ENCODE measurements at places on chromosomes 6 and 20.

DNA sequence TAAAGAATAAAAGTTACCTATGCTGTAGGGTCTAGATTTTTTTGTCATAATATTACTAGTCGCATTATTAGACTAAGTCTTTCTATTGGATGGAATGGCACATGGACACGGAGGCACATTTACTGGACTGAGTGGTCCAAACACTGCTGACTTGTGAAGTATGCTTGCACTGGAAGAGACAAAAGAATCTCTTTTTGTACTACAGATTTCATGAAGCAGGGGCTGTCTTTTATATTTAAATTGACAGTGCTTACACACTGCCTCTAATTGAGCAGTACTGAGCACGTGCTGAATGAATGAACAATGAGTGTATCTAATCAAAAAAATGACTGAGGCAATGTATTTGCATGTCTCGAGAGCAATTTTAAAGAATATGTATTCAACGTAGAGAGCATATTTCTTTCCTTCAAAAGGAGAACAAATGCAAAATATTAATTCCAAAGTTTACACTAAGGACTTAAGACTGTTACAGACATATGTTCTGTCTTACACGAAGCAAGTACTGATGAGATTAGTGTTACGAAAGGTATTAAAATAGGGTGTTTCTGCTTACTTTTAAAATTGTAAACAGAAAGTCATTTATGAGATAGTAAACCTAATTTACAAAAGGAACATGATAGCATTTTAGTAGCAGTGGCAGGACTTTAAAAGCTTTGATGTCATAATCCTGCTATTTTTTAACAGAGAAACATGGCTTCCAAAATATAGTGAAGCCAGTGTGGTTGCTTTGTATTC is 8.3 kb downstream of the ELOVL2 start:
- no peak for DNase-seq

GRCh38 chr6:161947371-161947770 is 673.5 kb upstream of the AGPAT4 start:
- no peak for DNase-seq

- DNase-seq: no peak
Observed at GRCh38 chr6:27874016-27874415, 38.2 kb downstream of the OR2B2 start.

GRCh38 chr6:17125407-17125806 is 23.6 kb downstream of the STMND1 start:
- DNase-seq: no peak

DNA sequence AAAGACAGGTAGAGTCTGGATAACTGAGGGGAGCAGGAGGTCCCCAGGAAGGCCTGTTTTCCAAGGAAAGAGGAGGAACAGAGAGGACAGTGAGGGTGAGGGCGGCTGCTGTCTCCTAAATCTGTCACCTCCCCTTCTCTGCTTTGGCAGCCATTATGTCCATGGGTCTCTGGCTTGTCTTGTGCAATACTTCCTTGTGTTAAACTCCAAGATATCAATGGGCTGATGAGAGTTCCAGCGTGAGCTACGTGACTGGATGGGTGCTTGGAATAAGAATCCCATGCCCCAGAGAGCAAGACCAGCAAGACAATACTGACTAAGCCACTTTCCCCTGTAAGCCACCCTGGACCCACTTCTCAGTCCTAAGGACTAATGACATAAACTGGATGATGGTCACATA is 26.3 kb upstream of the DNAAF9 start:
- DNase-seq: no peak

GRCh38 chr6:33414592-33415271 is 3.2 kb downstream of the CUTA start:
- no peak for DNase-seq

- peak; percentile 10 for DNase-seq
Observed at GRCh38 chr6:88004707-88005106, 42.9 kb upstream of the SPACA1 start.

DNA sequence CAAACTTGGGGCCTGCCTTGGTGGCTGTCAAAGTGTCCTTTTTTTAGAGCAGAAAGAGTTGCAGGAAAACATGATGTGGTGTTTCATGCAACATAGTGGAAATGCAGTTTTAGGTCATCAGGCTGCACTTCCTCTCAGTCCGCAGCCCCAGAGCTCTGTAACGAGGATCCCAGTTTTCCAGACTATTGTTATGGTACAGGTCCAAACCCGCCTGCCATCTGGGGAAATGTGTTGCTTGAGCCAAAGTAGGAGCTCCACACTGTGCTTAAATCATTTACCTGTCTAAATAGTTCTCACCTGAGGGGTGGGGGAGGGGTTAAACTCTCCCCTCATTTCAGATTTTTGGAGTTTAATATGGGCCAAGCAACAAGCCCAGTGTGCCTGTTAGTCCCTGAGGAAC is 59.8 kb downstream of the GOPC start:
- no peak for DNase-seq

DNA sequence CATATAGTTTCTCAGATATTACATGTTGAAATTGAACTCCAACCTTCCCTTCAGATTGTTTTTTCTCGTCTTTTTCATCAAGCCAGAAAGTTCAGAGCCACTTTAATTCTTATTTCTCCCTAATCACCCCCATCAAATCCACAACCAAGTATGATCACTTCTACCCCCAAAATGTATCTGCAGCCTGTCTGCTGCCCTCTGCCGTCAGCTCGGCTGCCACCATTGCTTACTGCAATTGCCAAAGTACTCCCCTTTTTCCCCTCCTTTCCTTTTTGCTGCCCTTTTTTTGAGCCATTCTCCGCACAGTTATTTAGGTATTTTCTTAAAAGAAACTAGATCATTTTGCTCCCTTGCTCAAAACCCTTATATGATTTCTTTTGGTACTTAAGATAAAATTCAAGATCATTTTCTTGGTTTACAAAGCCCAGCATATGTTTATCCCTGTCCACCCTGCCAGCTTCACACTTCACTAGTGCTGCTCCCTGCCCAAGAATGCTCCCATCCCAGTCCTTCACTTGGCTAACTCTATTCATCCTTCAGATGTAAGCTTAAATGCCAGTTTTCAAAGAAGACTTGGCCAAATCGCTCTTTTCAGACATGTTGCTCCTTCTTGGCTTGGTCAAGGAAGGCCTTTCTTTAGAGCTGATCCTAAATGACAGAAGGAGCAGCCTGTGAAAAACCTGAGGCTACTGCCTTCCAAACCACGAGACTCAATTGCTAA is 63.7 kb downstream of the SH3BGRL2 start:
- no peak for DNase-seq

DNA sequence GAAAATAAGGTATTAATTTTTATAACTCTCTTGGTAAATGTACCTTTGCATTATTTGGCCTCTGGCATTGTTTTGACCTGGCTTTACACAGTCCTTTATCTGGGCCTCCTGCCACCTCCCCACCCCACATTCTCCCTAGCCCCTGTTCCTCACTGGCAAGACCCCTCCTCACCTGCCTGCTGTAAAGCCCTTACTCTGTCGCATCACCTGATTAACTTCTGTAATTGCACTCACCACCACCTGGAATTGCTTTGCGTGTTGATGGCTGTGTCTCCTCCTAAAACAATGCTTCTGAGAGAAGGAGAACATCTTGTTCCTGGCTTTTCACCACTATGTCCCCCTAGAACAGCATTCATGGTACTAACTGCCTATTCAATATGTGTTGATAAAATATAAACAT is 24.8 kb downstream of the SNX9 start:
- DNase-seq: no peak

DNA sequence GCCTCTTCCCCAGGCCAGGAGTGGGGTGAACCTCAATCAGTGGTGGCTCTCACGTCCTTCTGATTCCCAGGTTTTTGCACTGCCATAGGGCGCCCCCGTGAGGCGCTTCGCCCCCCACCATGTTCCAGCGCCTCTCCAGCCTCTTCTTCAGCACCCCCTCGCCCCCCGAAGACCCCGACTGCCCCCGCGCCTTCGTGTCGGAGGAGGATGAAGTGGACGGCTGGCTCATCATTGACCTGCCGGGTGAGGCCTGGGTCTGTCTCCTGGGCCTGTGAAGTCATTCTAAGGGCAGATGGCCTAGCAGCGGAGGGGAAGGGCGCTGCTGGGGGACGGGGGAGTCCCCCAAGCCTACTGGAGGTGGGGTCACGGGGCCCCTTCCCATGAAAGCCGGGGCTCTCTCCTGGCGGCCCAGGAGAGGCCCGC is 4.5 kb downstream of the TP53INP2 start:
- peak; percentile 40 for DNase-seq

DNA sequence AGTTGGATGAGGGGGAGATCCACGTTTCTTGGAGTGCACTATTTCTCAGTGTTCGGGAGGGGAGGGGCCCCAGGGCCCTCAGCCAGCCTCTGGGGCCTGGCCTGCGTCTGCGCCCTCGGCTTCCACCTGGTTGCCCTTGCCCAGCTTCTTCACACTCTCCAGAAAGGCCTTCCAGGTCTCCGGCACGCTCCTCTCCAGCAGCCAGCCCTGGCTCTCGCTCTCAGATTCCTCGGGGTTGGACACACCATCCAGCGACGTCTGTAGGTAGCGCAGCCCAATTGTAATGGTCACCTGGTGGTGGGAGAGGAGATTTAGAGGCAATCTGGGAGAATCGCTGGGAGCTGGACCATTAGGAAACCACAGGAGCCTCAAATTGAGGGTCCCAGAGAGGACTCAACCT is 24.2 kb downstream of the PRPH2 start:
- DNase-seq: no peak

- DNase-seq: no peak
Observed at GRCh38 chr6:146358431-146359046, 185.1 kb upstream of the RAB32 start.

DNA sequence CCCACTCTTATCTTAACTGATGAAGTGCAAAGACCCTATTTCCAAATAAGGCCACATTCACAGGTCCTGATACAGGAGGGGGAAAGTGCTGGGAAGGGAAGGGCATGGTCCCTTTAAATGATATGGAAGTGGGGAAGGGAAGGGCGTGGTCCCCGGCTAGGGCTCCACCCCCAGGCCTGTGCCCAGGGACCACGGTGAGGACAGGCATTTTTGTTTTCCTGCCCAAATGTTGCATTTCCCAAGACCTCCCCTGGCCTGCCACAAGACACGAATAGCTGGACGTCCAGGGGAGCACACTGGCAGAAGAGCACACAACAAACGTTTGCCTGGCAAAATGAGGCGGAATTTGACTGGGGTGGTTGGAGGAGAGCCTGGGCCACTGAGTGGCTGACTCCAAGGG is 16.1 kb upstream of the HFE start:
- peak; percentile 14 for DNase-seq

- DNase-seq: no peak
Observed at GRCh38 chr20:39745380-39745779, 783.2 kb downstream of the DHX35 start.

DNA sequence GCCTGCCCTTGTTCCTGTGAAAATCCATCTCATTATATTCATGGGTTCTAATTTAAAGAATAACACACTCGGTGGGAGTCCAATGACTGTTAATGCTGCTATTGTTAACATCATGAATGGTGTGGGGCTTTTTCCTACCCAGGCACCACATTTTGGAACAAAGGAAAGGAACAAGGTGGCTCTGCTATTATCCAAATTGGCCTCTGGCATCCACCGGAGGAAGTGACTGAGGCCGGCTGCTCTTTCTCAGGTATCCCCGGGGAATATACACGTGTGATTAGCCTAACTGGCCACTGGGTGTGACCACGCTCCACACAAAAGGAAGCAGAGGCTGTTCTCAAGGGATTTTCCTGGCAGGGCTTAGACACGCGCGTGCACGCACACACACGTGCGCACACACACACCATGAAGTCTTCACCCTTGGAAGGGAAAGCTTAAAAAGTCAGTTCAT is 601.2 kb upstream of the ARID1B start:
- DNase-seq: no peak

- DNase-seq: no peak
Observed at GRCh38 chr20:5067877-5068645, 51.7 kb downstream of the PCNA start.

DNA sequence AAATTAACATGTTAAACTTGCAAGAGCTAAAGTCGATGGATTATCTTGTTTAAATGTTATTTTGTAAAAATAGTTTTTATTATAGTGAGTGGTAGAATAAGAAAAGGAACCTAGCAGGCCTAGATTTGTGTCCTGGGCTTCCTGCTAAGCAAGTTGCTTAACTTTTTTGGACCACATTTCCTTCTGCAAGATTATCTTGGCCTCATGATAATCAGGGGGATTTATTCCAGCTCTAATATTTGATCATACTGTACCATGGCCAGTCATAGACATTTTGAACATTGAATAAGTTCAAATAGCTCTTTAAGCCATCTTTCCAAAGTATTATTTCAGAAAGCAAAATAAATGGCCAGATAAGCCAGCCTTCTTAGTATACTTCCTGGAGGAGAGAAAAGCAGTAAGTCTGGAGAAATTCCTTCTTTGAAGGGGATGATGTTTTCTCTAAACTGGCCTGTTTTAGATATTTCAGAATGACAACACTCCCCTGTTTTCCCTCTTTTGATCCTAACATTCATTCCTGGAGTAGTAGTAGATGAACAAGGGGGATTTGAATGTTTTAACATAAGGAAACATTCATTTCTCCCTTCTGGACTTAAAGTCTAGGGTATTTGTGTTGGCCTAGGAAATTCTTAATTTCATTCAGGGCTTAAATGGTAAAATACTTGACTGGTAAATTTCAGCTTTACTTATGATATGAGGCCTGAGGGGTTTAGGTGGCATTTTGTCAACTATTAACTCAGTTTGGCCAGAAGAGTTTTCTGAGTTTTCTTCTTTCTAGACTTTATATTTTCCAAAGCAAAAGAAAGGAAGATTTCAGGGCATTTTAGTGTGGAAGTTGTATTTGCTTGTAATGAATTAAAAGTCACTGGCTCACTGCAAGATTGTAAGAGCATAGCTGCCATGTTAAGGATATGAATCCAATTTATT is 108.8 kb upstream of the SCGN start:
- no peak for DNase-seq

DNA sequence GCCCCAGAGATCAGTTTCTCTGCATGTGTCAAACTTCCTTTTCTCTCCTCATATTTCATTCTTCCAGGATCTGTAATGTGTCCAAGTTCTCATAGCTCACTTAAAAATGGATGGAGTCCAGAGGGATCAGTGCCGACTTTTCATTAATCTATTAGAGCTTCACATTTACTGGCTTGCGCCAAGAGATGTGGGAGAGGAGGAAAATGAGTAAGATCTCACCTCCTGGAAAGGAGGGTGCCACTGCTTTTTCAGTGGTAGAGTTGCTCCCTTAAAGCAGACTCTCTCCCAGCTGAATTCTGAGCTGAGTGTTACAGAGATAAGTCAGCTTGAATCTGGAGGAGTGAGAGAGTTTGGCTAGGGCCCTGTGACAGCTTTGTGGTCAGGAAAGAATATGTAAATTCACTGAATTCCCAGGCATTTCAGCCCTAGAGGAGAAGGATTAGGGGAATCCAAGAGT is 175.9 kb downstream of the SOX4 start:
- DNase-seq: no peak

GRCh38 chr20:52104546-52105441 is 86.8 kb downstream of the ZFP64 start:
- no peak for DNase-seq

GRCh38 chr20:21033817-21034216 is 72.3 kb downstream of the LINC00237 start:
- DNase-seq: no peak
